ENCODE measurements at places on chromosomes 2 and 18. TPM values are rescaled to one million over a fixed set of nuclear protein-coding genes. Genes with fewer than 3 reads are reported as not detected.

The POTEJ gene
- not detected for total RNA-seq

The FSIP2 gene
- 0.54 TPM for total RNA-seq

The CCL20 gene
- total RNA-seq: not detected

The DNMT3A gene
- total RNA-seq: 24.5 TPM

The UGT1A10 gene
- total RNA-seq: not detected

The TMX3 gene
- total RNA-seq: 72.4 TPM

The FBXO15 gene
- 3.7 TPM for total RNA-seq

The COPS7B gene
- 52.7 TPM for total RNA-seq

The DPP10 gene
- not detected for total RNA-seq

The GPR39 gene
- not detected for total RNA-seq

The TWIST2 gene
- total RNA-seq: not detected

The COLEC11 gene
- not detected for total RNA-seq

The CD8B2 gene
- total RNA-seq: not detected
